ENCODE measurements at places on chromosomes 4 and X.

DNA sequence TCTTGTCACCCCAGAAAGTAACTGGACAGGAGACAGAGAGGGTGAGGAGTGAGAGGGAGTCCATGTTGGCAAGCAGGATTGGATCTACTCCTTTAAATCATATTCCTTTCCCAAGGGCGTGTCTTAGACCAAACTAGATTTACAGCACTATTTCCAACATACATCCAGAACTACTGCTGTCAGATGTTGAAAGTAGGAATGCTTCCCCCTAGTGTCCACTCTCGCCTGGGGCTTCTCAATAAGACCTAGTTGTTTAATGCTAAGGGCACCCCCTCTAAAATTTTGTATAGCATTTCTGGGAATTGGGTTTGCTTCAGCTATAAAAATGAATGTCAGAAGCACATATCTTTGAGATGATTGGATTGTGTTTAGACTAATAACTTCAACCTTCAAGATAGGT lies 13.3 kb downstream of the OFD1 start:
- peak; percentile 36 for DNase-seq

DNA sequence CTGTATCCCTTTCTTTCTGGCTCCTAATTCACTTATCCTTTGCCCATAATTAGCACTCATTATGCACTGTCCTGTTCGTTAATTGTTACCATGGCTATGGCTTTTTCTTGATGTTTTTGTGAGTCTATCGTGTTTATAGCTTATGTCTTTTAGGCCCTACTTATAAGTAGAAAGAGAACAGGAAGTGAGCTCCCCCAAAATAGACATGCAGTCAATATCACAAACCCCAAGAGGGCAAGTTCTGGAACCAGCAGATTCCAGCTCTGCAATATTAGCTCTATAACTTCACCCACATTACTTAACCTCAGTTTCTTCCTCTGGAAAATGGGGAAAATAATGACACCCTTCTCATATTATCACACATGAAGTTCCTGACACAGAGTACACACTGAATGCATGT lies 7.4 kb upstream of the HS3ST1 start:
- no peak for DNase-seq

DNA sequence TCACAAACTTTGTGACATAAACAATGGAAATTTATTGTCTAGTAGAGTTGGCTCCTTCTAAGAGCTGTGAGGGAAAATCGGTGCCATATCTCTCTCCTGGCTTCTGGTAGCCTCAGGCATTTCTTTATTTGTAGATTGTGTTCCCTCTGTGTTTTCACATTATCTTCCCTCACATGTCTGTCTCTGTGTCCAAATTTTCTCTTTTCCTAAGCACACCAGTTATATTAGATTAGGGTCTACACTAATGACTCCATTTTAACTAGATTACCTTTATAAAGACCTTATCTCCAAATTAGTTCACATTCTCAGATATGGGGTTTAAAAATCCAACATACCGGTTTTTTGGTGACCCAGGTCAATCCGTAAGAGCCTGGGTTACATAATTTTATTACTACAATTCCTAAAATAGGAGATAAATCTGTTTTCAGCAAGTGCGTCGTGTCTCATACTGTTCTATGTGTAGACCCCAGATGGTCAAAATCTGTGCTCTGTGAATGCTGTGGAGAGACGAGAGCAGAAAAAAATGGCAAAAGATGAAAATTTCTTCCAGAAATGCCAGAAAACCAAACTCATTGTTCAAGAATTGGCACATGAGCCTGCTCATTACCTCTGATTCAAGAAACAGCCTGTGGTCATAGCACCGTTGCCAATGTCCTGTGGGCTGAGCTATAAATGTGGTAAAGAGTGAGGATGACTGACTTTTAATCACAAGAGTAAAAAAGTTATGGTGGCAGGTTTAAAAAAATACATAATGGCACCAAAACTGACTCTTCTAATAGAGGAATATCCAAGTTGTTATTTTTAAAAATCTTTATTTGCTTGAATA lies 574.7 kb downstream of the PCDH7 start:
- DNase-seq = no peak

GRCh38 chrX:108734426-108734825 lies 1.9 kb downstream of the IRS4 start:
- DNase-seq = no peak

- no peak for DNase-seq
These were observed 149.2 kb downstream of the TBL1X start for GRCh38 chrX:9614016-9614415.

- no peak for DNase-seq
These were observed 11.1 kb upstream of the SMIM14 start for GRCh38 chr4:39649639-39650265.

DNA sequence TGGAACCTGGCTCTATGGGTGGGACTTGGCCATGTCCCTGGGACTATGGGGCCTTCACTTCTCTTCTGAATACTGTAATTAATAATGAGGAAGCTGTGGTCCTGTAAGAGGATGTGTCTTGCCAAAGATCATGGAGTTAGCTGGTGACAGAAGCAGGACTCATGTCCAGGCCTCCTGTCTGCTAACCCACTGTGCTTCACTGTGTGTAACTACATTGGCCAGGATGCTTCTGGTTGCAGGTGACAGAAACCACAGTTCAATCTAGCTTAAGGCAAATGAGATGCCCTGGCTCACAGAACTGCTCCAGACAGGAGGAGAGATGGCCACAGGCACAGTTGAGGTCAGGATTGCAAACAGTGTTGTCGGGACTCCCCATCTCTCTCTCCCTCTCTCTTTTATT lies 3.1 kb downstream of the MTMR1 start:
- DNase-seq = no peak

DNA sequence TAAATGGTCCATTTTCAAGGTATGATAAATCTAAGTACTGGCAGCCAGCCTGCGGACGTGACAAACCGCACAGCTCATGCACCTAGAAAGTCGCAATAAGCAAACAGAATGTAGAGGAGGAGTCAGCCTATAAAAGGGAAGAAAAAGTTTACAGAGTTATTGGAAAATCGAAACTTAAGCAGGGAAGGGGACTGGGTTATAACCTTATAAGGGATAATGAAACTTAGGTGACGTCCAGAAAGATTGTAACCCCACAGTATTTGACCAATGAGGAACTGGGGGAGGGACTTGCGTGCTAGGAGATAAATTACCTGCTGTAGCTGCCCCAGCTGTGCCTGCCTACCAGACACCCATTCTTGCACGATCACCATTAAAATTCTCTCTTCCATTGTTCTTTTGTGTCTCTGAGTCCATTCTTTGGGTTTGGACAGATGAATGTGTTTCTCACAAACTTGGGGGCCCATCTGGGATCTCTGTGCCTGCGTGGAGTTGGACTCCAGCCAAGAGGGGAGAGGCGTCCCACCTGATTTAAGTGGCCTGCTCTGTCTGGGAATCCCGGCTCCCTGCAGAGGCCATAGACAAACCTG lies 61.0 kb downstream of the ZCCHC12 start:
- no peak for DNase-seq

DNA sequence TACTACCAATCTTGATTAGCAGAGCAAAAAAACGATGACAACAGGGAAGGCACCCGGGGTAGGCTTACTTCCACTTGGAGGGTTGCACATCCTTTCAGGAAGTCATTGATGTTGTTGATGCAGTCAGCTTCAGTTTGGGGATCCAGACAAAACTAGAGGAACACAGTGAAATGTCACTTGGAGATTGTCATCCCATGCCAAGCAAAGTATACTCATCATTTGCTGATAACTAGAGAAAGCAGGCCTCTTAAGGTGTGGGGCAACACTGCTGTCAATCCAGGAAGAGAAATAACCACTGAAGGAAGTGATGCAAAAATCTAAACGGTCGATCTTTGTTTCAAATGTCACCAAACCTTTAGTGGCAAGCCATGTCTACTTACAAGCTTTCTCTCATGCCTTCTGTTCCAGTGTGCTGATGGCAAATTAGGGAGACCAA lies 1.4 kb downstream of the ARHGEF6 start:
- DNase-seq = no peak

DNA sequence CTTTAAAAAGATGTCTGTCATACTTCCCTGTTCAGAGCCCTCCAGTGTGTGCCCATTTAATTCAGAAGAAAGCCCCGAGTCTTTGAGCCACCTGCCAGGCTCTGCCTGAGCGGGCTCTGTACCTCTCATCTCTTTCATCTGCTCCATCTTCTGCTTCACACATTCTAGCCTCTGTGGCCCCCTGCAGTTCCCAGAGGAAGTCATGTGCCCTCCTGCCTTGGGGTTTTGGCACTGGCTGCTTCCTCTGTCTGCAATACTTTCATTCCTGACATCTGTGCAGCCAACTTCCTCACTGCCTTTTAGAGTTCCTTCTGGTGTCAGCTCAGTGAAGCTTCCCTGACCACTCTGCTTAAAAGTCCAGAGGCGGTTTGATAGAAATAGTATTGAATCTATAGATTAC lies 6.2 kb upstream of the STK32B start:
- DNase-seq = no peak

GRCh38 chrX:16882169-16882568 lies 12.0 kb upstream of the RBBP7 start:
- peak; percentile 51 for DNase-seq

- DNase-seq = no peak
These were observed 236.6 kb downstream of the RASL11B start for GRCh38 chr4:53098681-53099121.

GRCh38 chr4:171281359-171281758 lies 531.8 kb upstream of the GALNTL6 start:
- no peak for DNase-seq

GRCh38 chrX:15160558-15161095 lies 109.3 kb downstream of the ASB9 start:
- DNase-seq = no peak

- DNase-seq = no peak
These were observed 101.8 kb downstream of the RASGEF1B start for GRCh38 chr4:81369886-81370285.

GRCh38 chr4:164876700-164877324 lies at the start of gene APELA:
APELA (plus strand) TSS chr4:164877178; CDS start chr4:164877332, 154 bp downstream.
- no peak for DNase-seq

- no peak for DNase-seq
These were observed 207.8 kb upstream of the SLC7A11 start for GRCh38 chr4:138449938-138450337.

DNA sequence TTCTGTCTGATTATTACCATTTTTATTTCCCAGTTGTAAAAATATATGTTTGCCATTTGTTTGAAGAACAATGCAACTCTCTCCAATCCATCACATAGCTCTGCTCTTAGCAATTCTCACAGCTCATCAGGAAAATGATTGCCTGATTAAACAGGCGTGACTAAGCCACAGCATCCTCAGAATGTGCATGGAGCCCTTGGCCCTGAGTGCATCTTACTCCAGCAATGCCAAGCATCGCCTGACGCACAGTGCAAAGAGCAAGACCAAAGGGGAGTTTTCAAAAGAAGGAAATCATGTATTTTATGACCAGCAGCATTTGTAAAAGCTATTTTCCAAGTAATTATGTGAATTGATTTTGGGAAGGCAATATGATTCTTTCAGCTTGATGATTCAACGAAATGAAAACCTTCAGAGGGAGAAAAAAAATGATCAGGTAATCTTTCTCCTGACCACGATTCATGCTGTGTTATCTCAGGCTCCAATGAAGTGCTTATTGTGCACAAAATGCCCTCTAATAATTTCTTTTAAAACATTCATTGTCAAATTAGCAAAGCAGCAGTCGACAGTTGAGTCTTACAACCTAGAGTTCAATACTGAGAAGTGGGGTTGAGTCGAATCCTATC lies 138.0 kb upstream of the FAM9B start:
- no peak for DNase-seq

DNA sequence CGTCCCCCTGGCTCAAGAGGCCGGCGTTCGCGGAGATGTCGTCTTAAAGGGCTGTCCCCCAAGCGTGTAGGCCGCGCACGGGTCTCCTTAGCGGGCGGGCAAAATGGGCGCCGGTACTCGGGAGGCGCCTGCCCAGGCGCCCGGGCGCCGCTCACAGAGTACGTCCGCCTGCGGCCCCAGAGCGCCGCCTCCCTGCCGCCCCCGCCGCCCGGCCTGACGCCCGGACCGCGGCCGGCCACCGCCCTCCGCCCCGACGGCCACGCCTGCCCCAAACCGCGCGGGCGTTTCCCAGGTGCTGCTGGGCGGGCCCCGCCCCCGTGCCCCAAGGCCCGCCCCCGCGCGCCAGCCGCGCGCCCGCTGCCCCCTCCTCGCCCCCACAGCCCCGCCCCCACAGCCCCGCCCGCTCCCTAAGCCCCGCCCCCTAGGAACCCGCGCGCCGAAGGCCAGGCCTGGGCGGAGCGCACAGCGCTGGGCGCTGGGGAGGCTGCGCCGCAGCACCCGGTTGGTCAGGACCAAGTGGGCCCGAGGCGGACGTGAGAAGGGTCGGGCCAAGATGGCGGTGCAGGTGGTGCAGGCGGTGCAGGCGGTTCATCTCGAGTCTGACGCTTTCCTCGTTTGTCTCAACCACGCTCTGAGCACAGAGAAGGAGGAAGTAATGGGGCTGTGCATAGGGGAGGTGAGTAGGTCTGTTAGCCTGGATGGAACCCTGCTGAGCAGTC lies at the start of the genes BRCC3, CMC4 and MTCP1:
Gene BRCC3 (plus strand): TSS at position 534 of the 719 bp plus-strand sequence. CDS start 20 bp downstream, at position 554.
Gene CMC4 (minus strand): TSS at position 162 of the 719 bp plus-strand sequence. CDS start 7,113 bp downstream, outside the sequence.
Gene MTCP1 (minus strand): TSS at position 162 of the 719 bp plus-strand sequence. CDS start 5,126 bp downstream, outside the sequence.
- peak; percentile 87 for DNase-seq

GRCh38 chrX:153352858-153353257 lies 18.9 kb downstream of the ZNF275 start:
- no peak for DNase-seq

GRCh38 chr4:64248186-64248585 lies 161.1 kb downstream of the TECRL start:
- no peak for DNase-seq

DNA sequence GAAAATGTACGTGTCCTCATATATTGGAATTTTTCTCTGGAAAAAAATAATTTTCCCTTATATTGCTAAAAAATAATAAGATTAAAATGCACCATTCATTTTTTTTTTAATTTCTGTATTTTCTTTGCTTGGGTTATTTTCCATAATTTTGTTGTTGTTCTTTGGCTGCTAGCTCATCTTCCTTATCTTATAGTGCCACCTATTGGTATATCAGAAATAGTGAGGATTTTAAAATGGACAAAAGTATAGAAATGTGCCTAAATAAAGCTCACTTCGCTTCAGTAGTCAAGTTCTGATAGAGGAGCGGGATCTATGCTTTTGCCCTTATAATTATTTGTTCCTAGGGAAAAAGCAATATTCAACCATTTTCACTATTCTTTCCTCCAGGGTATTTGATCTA lies 134.8 kb downstream of the NAP1L3 start:
- DNase-seq = no peak

DNA sequence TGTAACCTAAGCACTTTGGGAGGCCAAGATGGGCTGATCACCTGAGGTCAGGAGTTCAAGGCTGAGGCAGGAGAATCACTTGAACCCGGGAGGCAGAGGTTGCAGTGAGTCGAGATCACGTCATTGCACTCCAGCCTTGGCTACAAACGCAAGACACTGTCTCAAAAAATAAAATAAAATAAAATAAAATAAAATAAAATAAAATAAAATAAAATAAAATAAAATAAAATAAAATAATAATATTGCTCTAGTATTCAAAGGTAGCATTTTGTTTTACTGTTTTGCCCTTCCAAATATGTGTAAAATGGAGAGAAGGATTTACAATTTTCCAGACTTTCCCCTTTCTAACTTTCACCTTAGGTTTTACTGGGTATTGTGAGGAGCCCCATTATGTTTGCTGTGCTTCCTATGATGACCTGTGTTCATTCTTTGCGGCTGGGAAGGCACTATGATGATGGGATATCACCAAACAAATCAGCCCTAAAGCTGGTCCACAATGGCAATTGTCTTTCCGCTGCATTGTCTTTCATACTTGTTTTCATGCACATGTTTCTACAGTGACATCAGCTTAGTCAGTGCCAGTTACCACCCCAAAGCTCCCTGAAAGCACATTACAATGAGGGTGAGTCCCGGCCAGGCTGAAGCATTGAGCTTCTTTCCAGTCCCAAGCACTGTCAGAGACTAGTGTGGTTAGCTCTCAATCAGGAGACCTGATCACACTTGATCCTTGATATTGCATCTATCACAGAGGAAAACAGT lies 50.8 kb downstream of the DTHD1 start:
- DNase-seq = no peak

- no peak for DNase-seq
These were observed 32.3 kb downstream of the SUPT20HL1 start for GRCh38 chrX:24392709-24393108.
